ENCODE measurements at places on chromosomes 13 and 19.

- DNase-seq, result no peak
Observed at GRCh38 chr13:32917504-32917903, 98.7 kb upstream of the KL start.

GRCh38 chr13:66378894-66379293, 851.2 kb downstream of the PCDH9 start:
- no peak for DNase-seq

- no peak for DNase-seq
Observed at GRCh38 chr13:31138515-31138914, 23.2 kb downstream of the HSPH1 start.

GRCh38 chr19:35144600-35145436, 1.8 kb downstream of the FXYD7 start:
- DNase-seq, result no peak

DNA sequence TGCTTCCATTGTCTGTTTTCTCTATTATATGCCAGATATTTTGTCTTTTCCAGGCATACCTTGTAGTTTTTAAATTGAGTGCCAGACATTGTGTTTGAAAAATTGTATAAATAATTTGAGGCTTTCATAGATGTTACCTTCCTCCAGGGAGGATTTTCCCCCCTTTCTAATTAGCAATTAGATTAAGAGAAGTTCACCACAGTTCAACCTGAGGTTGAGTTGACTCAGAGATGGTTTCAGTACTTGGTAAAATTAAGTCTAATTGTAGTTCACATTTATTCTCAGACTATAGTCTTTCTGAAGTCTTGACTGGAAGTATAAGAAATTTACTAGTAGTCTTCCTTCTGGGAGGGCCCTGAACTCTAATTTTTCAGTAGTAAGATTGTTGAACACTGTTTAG, 104.1 kb upstream of the SCEL start:
- no peak for DNase-seq

DNA sequence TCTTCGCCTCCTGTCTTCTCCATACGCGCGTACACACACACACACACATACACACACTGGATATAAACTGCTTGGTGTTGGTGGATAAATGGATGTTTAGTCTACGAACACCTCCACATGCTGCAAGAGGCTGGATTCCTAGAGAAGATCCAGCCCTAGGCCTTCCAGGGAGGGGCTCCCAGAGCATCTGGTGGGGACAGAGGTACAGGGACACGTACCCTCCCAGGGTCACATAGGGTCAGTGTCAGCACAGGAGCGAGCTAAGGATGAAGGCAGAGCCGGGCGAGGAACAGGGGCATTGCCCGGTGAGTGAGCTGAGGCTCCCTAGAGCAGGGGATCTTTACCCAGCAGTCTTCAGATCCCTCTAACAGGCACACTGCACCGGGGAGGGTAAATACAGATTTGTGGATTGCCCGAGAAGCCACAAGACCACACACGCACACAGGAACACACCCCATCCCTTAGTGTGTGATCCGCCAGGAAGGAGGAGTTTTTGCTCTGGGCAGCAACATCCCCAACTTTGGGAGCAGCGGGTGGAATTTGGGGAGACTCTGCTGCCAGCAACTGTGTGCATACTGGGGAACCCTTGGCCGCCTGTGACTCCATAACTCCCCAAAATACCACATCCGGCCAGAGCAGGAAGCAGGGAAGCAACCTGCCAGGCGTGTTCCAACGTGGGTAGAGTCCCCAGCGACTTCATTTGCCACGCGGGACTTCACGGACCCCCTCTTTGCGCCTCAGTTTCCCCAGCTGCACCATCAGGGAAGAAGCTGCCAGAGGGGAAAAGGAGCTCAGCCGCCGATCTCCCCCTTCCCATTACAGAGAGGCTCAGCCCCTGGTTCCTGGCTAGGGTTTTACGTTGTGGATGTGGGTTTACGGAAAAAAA, 5.8 kb upstream of the TLE2 start:
- no peak for DNase-seq

- DNase-seq, result no peak
Observed at GRCh38 chr13:107299717-107300116, 731.8 kb upstream of the ARGLU1 start.

DNA sequence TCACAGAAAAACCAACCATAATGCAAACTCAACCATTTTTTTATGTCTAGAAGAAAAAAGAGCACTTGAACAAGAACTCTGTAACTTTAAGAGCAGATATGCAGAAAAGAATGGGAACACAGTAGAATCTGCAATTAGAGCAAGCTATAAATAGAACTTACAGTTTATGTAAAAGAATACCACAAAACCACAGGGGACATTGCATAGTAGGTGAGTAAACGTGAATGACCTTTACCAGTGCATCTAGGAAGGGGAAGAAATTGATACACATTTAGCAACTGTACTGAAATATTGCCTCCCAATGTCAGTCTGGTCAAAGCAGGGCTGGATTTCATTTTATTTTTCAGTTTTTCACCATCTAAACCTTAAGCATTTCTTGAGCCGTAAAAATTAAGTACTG, 242.2 kb upstream of the EDNRB start:
- peak; percentile 5 for DNase-seq

GRCh38 chr13:29905845-29906244, 55.4 kb upstream of the UBL3 start:
- peak; percentile 32 for DNase-seq

DNA sequence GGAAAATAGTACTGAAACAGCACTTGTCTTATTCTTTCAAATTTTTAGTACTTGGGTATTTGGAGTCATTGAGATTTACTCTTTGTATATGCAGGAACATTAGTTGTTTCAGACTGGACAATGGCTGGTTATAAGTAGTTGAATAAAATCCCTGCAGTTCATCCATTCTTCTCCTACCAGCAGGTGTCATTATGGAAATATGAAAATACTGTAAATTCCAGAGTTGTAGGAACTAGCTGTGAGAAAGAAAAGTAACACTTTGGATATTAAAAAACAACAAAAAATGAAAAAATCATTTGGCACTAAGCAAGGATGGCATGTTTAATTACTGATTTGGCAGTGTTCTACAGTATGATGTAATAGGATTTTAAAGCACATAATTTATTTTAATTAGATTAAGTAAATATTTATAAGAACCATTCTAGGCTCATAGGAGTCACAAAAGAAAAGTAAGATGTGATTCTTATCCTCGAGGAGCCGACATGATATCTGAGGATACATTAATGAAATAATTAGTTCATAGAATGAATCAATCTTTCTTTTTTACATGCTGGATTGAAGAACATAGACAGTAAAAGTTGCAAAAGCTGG, 155.3 kb downstream of the KCNRG start:
- no peak for DNase-seq

DNA sequence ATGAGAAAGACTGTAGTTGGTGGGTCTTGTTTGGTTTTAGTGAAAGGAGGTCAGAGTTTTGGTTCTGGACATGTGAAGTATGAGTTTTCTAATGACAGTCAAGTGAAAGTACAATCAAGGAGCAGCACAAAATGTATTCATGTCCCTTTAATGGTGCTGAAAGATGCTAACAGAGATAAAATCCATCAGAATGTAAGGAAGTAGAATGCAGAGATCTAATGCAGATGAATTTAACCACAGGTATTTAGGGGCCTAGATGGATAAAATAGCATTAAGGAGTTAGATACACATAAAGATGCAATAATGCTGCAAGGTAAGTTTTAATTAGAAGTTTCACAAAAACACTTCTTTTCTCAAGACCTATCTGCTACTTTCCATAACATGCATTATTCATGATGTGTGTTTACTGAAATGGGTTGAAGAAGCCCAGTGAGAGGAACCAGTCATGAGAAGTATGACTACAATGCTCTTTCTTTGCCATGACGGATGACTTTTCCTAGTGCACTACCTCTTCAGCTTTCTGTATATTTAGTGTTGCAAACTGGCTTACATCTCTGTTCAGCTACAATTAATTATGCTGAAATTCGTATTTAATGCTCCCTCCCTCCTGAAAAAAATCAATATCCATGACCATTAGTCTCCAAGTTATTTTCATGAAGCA, 222.9 kb upstream of the HTR2A start:
- DNase-seq, result no peak

- DNase-seq, result no peak
Observed at GRCh38 chr13:71213252-71213821, 653.7 kb downstream of the DACH1 start.

GRCh38 chr19:35011737-35012682, 11.9 kb downstream of the GRAMD1A start:
- no peak for DNase-seq
